ENCODE measurements at places on chromosomes 11 and 22. TPM values are rescaled to one million over a fixed set of nuclear protein-coding genes. Genes with fewer than 3 reads are reported as not detected.

GRCh38 chr11:31825838-31826484, 14.8 kb upstream of the PAX6 start:
- no peaks in the 10 kb centered on the region for H3K4me1 ChIP-seq
- H3K36me3 ChIP-seq, result no peaks in the 10 kb centered on the region
- no peak for DNase-seq
- no peak overlapping the region for H3K4me3 ChIP-seq

Gene ALDH3B2
- total RNA-seq, result 1.2 TPM

GRCh38 chr11:109940816-109941215, 152.4 kb upstream of the ZC3H12C start:
- no peaks in the 10 kb centered on the region for H3K27me3 ChIP-seq
- no peak overlapping the region for H3K27ac ChIP-seq
- no peaks in the 10 kb centered on the region for H3K36me3 ChIP-seq
- DNase-seq, result no peak
- no peaks in the 10 kb centered on the region for H3K4me1 ChIP-seq

Gene OR2D2
- total RNA-seq, result not detected

- no peak overlapping the region for H3K27ac ChIP-seq
- no peak overlapping the region for H3K4me3 ChIP-seq
- no peaks in the 10 kb centered on the region for H3K36me3 ChIP-seq
- no peaks in the 10 kb centered on the region for H3K27me3 ChIP-seq
These were observed 7.5 kb downstream of the ALG8 start for GRCh38 chr11:78131956-78132355.

GRCh38 chr11:78203184-78203583, 14.5 kb downstream of the USP35 start:
- no peak for DNase-seq
- no peak overlapping the region for H3K27ac ChIP-seq
- H3K4me3 ChIP-seq, result no peak overlapping the region
- H3K4me1 ChIP-seq, result no peaks in the 10 kb centered on the region
- H3K27me3 ChIP-seq, result no peaks in the 10 kb centered on the region

GRCh38 chr11:225734-226453, 10.2 kb downstream of the SIRT3 start:
- H3K4me1 ChIP-seq, result no peaks in the 10 kb centered on the region
- H3K27ac ChIP-seq, result no peak overlapping the region
- DNase-seq, result no peak
- H3K27me3 ChIP-seq, result no peaks in the 10 kb centered on the region

Gene CHRM4
- total RNA-seq, result 0.14 TPM

DNA sequence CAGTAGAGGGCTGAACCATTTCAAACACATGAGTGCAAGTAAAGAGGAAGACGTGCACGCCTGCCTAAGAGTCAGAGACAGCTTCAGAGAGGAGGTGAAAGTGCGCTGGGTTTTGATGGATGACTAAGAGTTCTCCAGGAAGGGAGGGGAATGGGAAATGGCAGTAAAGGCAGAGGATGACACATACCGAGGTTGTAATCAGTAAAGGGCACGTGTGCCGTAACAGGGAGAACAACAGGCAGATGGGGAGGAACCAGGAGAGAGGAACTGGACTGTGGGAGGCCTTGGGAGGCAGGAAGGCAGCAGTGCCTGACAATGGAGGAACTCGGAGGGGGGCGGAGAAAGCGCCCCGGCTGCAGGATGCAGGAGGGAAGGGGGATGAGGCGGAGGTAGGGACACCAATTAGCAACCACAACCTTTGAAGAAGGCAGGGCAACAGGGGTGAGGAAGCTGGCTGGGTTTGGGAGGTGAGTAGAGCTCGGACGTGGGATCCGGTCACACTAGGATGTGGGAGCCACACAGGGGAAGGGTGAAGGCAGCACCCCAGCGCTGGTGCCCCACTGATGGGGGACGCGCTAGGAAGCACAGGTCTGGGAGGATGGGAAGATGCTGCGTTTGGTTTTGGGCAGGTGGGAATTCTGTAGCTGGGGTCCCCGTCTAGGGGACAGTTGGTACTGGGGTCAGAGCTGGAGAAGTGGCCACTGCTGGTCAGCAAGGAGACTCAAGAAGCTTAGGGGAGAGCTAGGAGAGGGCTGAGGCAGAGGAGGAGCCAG, 67.4 kb downstream of the SCUBE1 start:
- H3K4me3 ChIP-seq, result no peak overlapping the region
- H3K36me3 ChIP-seq, result no peaks in the 10 kb centered on the region
- H3K27me3 ChIP-seq, result no peaks in the 10 kb centered on the region
- no peak overlapping the region for H3K27ac ChIP-seq

DNA sequence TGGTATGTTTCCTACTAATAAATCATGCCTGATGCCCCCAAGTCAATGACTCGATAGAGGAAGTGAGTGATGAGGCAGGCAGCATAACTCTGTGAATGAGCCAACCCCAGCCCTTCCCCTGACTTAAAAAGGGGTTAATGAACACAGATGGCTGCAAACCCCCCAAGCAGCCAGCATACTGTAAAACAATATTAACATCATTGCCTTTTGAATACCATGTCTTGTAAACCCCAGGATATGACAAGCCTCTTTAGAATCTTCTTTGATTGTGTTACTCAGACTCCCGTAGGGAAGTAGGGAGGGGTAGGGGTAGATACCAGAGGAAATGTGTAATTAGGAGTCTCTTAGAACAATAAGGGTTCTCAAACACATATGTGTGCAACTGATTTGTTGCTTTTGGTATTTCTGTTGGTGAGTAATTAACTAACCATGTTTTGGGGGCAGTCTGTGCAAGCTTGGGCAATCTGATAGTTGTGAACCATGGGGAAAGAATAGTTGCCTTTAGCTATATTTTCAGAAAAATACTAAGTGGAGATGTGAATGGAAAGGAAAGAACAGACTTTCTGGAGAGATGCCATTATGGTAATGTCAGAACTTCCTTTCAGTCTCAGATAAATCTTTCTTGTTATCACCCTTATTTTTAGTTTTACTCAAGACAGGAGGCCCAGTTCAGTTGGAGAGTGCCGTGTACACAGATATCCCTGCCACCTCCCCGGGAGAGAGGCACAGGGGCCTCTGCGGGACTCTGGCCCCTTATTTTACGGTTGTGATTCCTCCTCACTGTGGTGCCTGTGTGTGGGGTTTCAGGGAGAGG, 701.8 kb downstream of the NTM start:
- no peaks in the 10 kb centered on the region for H3K27me3 ChIP-seq
- no peaks in the 10 kb centered on the region for H3K36me3 ChIP-seq
- H3K27ac ChIP-seq, result no peak overlapping the region
- H3K4me1 ChIP-seq, result no peaks in the 10 kb centered on the region
- no peak overlapping the region for H3K4me3 ChIP-seq
- DNase-seq, result no peak

Gene OR52K2
- not detected for total RNA-seq

Gene KRTAP5-10
- total RNA-seq, result not detected

- H3K4me3 ChIP-seq, result no peak overlapping the region
- no peak overlapping the region for H3K27ac ChIP-seq
- H3K4me1 ChIP-seq, result peaks cover 4% of the 10 kb centered on the region
- no peak for DNase-seq
These were observed 1.7 kb downstream of the AP1B1 start for GRCh38 chr22:29386708-29387107.

- H3K27ac ChIP-seq, result no peak overlapping the region
- H3K36me3 ChIP-seq, result no peaks in the 10 kb centered on the region
- no peak for DNase-seq
- H3K4me1 ChIP-seq, result no peaks in the 10 kb centered on the region
These were observed 75.6 kb downstream of the LIF start for GRCh38 chr22:30171008-30171407.

- H3K4me1 ChIP-seq, result peaks cover 7% of the 10 kb centered on the region
- no peaks in the 10 kb centered on the region for H3K27me3 ChIP-seq
- no peaks in the 10 kb centered on the region for H3K36me3 ChIP-seq
- H3K4me3 ChIP-seq, result no peak overlapping the region
- no peak for DNase-seq
These were observed 16.7 kb downstream of the PAFAH1B2 start for GRCh38 chr11:117160826-117161225.

Gene MS4A3
- not detected for total RNA-seq

Gene ST14
- total RNA-seq, result 3.8 TPM

DNA sequence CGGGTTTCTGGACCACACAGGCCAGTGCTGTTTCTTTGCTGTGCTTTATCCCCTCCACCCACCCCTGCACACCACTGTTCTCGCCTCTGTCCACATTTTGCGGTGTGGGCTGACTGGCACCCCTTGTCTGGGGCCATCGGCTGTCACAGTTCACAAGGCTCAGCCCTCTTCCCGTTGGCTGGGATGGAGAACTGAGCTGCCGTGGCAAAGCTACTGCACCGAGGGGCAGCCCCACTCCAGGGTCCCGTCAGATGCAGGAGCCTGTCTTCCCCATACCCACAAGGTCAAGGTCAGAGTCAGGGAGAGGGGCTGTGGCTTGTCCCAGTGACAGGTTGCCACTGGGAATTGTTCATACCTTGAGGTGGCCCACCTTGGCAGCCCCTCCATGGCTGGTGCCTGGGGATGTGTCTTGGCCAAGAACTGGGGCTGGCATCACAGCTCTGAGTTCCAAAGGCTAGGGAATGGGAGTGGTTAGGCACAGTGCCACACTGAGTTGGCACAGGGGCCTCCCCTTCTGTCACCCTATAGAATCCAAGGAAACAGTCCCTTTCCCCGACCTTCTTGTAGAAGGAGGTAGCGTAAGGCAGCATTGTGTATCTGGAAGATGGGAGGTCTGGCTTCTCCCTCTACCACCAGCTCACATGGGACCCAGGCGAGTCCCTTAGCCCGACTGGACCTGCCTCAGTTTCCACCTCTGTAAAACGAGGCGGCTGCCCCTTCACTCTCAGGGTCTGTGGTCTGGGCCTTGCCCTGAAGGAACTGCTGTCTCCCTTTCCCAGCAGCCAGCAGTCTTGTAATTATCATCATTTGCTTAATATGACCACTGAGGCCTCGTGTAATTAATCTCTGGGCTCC, 3.4 kb downstream of the GRK2 start:
- no peaks in the 10 kb centered on the region for H3K36me3 ChIP-seq
- peak; percentile 21 for DNase-seq
- H3K4me1 ChIP-seq, result peaks cover 36% of the 10 kb centered on the region
- no peaks in the 10 kb centered on the region for H3K27me3 ChIP-seq
- H3K4me3 ChIP-seq, result peak overlapping the region; percentile 27
- peak overlapping the region; percentile 88 for H3K27ac ChIP-seq

GRCh38 chr22:37377138-37377537, 50.1 kb downstream of the ELFN2 start:
- no peak overlapping the region for H3K27ac ChIP-seq
- H3K4me1 ChIP-seq, result no peaks in the 10 kb centered on the region
- H3K4me3 ChIP-seq, result no peak overlapping the region

DNA sequence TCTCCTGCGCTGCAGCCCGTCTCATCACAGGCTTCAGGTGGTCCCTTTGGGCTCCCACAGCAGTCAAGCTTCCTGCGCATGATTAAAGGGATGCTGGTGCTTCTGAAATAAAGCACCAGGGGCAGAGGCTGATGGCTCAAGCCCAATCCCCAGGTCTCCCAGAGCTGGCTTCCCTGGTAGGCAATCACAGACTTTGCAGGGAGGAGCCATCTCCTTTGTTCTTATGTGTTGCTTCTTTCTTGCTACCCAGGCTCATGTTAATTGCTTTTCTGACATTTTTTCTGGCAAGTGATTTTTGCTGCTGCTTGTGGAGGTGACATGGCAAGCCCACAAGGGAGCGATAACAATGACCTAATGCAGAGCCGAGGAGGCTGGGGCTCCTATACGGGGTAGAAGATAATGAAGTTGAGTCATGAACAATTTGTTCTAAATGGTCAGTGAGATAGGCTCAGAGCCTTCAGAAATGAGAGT, 25.2 kb upstream of the PLET1 start:
- H3K27me3 ChIP-seq, result no peaks in the 10 kb centered on the region
- no peak for DNase-seq
- H3K4me3 ChIP-seq, result no peak overlapping the region
- no peaks in the 10 kb centered on the region for H3K4me1 ChIP-seq
- no peaks in the 10 kb centered on the region for H3K36me3 ChIP-seq
- no peak overlapping the region for H3K27ac ChIP-seq

- no peaks in the 10 kb centered on the region for H3K36me3 ChIP-seq
- no peaks in the 10 kb centered on the region for H3K27me3 ChIP-seq
- H3K4me3 ChIP-seq, result no peak overlapping the region
- no peak overlapping the region for H3K27ac ChIP-seq
These were observed 47.8 kb downstream of the BTBD10 start for GRCh38 chr11:13415201-13415600.

GRCh38 chr11:74679513-74679865, 51.7 kb downstream of the CHRDL2 start:
- no peak overlapping the region for H3K4me3 ChIP-seq
- peak; percentile 17 for DNase-seq
- H3K27me3 ChIP-seq, result no peaks in the 10 kb centered on the region
- peaks cover 31% of the 10 kb centered on the region for H3K4me1 ChIP-seq
- no peaks in the 10 kb centered on the region for H3K36me3 ChIP-seq

Gene CAT
- 109 TPM for total RNA-seq

- no peaks in the 10 kb centered on the region for H3K4me1 ChIP-seq
- no peaks in the 10 kb centered on the region for H3K27me3 ChIP-seq
- H3K27ac ChIP-seq, result no peak overlapping the region
- DNase-seq, result no peak
- H3K36me3 ChIP-seq, result no peaks in the 10 kb centered on the region
- no peak overlapping the region for H3K4me3 ChIP-seq
These were observed 105.5 kb downstream of the KCNC1 start for GRCh38 chr11:17840101-17840548.

- no peaks in the 10 kb centered on the region for H3K27me3 ChIP-seq
- no peaks in the 10 kb centered on the region for H3K36me3 ChIP-seq
- no peak overlapping the region for H3K27ac ChIP-seq
These were observed 255.2 kb downstream of the BUD13 start for GRCh38 chr11:116517584-116517983.

- H3K27me3 ChIP-seq, result no peaks in the 10 kb centered on the region
- DNase-seq, result peak; percentile 51
- no peak overlapping the region for H3K4me3 ChIP-seq
- no peaks in the 10 kb centered on the region for H3K36me3 ChIP-seq
- H3K27ac ChIP-seq, result peak overlapping the region; percentile 41
- no peaks in the 10 kb centered on the region for H3K4me1 ChIP-seq
These were observed 31.1 kb upstream of the WT1 start for GRCh38 chr11:32466279-32466915.

DNA sequence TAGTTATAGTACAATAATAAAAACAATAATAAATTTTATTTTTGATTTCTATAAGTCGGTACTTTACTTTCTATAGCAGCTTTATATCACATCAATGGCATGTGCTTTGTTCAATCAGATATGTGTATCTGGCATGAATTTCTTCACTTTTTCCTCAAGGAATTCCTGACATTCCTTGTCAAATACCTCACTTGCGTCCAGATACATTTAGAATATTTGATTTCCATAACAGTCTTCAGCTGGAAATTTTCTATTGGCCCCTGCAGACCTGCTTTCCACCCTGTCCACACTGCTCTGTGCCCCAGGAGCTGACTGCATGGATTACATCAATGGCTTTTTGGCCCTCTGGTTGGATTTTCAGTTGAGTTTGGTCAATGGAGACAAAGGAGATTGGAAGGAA, 93.2 kb downstream of the FAR1 start:
- H3K36me3 ChIP-seq, result no peaks in the 10 kb centered on the region
- H3K4me3 ChIP-seq, result no peak overlapping the region
- H3K27ac ChIP-seq, result no peak overlapping the region
- DNase-seq, result no peak
- no peaks in the 10 kb centered on the region for H3K27me3 ChIP-seq
- H3K4me1 ChIP-seq, result no peaks in the 10 kb centered on the region

GRCh38 chr11:116535994-116536393, 236.8 kb downstream of the BUD13 start:
- no peak overlapping the region for H3K4me3 ChIP-seq
- no peaks in the 10 kb centered on the region for H3K27me3 ChIP-seq
- no peak for DNase-seq
- no peaks in the 10 kb centered on the region for H3K36me3 ChIP-seq
- H3K4me1 ChIP-seq, result no peaks in the 10 kb centered on the region
- no peak overlapping the region for H3K27ac ChIP-seq
